ENCODE measurements at places on chromosomes 11 and 22.

DNA sequence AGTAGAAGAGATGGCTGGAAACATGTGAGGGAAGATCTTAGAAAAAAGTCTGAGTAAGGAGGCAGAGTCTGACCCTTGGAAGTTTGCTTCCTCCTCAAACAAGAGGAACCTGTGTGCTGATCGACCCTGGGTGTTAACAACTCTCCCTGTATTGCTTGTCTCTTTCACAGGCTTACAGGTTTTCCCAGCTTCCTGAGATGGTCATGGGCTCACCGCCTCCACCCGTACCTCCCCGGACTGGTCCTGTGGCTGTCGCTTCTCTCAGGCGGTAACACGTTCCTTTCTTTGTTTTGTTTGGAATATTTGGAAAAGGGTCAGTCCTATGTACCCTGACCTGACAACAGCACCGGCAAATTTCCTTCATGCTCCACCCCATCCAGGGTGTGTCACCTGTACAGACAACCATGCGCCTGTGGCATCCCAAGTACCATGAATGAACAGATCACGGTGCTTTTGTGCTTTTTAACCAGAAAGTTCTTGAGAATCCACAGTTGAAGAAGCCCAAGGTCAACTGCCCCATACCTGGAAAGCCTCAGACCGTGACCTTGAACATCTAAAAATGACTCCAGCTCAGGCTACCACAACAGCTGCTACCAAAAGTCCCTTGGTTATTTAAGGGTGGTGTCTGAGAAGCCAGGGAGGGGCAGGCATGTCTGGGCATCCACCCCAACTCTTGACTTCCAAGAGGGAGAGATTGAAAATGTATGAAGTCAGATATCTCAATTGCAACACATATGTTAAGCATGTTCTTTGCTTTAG lies 44.6 kb downstream of the C11orf91 start:
- no peak for DNase-seq

GRCh38 chr11:76226626-76227025 lies 20.3 kb upstream of the WNT11 start:
- no peak for DNase-seq

DNA sequence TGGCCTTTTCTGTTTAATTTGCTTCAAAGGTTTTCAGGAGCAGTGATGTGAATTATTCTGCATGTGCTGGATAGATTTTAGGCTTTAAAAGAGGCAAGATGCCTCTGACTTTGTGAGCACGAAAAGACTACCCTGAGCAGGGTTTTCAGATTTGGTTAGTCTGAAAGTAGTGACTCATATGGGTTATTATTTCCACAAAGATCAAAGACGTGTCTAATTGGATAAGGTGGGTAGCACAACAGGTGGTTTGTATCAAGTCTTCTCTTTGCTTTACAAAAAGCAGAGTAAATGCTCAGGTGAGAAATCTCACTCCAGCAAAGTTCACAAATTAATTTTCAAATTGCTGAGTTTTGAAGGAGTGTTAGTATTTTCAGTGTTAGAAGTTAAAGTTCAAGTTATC lies 37.6 kb upstream of the DBX1 start:
- no peak for DNase-seq

GRCh38 chr11:16226245-16226644 lies 130.1 kb downstream of the SOX6 start:
- no peak for DNase-seq

DNA sequence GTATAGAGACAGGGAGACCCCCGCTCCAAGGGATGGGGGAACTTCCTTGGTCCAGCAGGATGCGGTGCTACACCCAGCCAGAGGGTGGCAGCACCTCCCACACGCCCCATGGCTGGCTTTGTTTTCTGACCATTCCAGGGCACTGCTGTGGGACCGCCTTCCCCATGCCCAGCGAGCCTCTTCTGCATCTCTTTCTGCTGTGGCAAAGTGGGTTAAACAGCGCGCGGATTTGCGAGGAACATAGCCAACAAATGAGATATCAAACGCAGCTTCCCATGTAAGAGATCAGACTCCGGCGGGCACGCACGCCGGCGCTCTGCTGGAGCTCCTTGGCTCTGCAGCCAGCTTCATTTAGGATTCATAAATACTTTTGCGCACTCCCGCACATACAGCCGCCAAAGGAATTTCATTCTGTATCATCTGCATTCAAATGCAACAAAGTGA lies 485.8 kb upstream of the CADM1 start:
- no peak for DNase-seq
